LNCaP clone FGC (cell line): ENCODE measurements at places on chromosomes 7 and 10.

DNA sequence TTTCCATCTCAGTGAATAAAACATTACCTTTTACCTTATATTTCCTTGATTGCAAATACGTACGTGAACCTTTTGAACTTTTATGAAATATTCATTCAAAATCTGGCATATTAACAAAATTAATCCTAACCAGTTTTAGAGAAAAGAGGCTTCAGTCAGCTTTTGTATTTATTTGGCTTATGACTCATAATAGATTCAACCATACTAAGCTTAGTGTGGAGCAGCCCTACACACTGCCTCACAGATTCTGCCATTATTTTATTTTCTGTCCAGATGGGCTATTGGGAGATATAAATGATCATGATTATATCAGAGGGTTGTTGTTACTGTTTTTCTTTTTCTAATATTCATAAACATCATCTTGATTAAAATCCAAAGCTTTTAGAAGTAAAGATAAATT, 325.5 kb downstream of the GPR37 start:
- no peak for DNase-seq

DNA sequence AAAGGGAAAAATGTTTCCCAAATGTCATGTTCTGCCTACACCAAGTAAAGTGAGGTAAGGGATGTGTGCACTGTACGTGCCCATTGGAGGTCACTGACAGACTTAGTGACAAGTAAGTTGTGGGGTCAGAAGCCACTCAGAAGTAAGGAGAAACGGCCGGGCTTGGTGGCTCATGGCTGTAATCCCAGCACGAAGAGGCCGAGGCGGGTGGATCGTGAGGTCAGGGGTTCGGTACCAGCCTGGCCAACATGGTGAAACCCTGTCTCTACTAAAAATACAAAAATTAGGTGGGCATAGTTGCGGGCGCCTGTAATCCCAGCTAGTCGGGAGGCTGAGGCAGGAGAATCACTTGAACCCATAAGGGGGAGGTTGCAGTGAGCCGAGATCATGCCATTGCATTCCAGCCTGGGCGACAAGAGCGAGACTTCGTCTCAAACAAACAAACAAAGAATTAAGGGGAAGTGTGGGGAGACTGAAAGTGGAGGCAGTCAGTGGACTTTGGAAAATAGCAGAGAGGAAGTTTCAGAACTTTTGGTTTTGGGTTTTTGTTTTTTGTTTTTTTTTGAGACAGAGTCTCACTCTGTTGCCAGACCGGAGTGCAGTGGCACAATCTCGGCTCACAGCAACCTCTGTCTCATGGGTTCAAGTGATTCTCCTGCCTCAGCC, 114.8 kb downstream of the WDFY4 start:
- DNase-seq = no peak

GRCh38 chr7:158958618-158959017, 102.3 kb downstream of the DYNC2I1 start:
- no peak for DNase-seq

- no peak for DNase-seq
These were observed 9.5 kb upstream of the LBX1 start for GRCh38 chr10:101238732-101239105.

GRCh38 chr7:69819333-69819705, 221.0 kb downstream of the AUTS2 start:
- no peak for DNase-seq

DNA sequence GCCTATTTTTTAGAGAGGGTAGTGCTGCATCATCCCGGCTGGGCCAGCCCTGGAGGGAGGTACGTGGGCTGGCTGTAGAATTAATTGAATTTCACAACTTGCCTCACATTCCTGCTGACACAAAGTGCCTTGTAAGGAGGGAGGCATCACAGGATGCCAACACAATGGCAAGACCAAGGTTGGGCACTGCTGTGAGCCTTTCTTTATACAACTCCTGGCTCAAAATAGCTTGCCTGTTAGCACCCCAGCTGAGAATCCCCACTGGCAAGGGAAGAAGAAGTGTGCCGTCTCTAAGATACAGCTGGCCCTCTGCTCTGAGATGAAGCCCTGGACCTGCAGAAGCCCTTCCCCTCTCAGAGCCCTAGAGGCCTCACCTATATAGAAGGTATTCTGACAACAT, 873.9 kb downstream of the GRID1 start:
- no peak for DNase-seq

- no peak for DNase-seq
These were observed 148.8 kb downstream of the FAM107B start for GRCh38 chr10:14625765-14626525.

DNA sequence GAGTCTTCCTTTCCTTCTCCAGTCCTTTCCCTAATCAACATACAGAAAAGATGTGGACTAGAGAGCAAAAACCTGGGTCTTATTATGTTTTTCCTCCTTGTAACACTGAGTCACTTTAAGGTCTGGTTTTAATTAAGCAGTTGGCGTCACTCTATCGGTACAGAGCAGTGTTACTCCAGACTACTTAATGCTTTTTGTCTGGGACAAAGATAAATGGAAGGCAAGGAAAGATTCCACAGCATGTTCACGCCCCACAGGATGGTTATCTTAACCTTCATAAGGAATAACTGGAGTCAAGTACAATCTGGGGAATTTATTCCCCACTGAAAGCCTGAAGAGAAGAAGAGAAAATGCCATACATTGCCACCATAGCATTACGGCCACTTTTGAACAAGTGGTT, 145.7 kb downstream of the ELAPOR2 start:
- no peak for DNase-seq

GRCh38 chr7:41862261-41862660, 159.4 kb upstream of the INHBA start:
- no peak for DNase-seq

DNA sequence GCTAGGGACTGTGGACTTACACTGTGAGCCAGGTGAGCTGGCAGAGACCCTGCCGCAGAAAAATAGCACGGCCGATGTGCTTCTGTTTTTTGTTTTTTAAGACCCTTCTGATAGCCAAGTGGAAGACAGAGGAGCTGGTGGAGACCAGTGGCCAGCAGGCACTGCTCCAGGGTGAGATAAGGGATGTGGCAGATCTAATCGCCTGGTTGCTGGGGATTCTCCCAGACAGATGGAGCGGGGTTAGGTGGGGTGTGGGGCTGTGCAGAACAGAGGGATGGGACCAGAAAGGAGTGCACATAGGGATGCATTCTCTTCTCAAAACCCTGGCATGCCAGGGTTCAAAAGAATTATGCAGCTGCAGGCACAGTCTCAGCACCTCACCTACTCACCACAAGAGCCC, 82.2 kb downstream of the VOPP1 start:
- no peak for DNase-seq

- DNase-seq = no peak
These were observed 128.2 kb downstream of the SEMA3E start for GRCh38 chr7:83520726-83521125.

DNA sequence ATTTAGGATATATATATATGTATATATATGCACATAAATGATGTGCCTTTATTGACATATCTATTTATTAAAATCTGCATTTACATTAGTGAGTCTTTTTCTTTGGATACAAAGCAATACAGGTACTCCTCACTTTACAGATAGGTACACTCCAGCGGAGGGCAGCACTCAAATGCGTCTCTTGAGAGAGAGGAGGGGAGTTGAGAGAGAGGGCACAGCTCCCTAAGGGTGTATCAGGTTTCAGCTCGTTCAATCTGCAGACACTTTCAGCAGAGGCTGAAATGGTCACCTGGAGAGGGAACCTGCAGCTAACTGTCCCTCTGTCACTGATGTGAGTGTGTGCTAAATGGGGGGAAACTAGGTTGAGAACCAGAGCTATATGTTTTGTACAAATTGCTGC, 21.5 kb downstream of the C10orf53 start:
- DNase-seq = no peak

- DNase-seq = no peak
These were observed 152.6 kb upstream of the NRG3 start for GRCh38 chr10:81722399-81722798.

DNA sequence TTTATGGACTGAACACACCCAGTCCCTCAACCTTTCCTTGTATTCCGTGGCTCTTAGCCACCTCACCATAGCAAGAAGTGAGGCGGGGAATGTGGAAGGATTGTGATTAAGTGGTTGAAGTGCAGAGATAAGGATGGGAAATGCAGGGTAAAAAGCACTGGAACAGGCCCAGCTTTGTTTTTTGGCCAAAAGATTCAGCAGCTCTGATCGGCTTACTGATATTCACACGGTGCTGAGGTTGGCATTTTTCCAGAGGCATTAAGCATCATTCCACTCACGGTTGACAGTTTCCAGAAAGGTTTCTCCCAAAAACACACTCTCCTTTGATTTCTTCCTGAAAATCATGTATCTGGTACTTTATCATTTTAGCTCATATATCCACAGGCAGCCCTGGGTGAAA, 544.2 kb downstream of the CNTNAP2 start:
- no peak for DNase-seq

GRCh38 chr10:14086596-14086995, 244.1 kb downstream of the FRMD4A start:
- DNase-seq = no peak

- no peak for DNase-seq
These were observed 6.0 kb downstream of the RBP3 start for GRCh38 chr10:47354165-47354564.

DNA sequence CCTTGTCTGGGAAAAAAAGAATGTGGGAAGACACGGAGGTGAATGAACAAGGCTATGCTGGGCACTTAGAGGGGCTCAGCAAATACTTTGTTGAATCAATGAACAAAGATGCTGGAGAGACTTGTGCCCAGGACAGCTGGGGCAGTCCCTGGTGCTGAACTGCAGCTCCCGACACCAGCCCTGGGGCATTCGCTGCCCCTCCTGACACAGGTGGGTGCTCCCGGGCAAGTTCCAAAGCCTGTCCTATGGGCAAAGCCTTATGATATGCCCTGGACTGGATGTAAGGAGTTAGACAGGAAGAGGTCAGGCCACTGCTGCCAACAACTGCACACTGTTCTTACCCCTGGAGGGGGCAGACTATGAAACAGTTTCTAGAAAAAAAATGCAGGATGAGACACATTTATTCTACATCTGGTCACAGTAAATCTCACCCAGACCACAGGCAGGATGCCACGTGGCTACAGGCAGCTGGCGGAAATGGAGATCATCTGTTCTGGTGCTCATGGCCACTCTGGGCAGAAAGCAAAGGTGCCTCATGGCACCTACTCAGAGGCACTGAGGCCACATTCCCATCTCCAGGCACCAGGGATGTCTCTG, 21.9 kb upstream of the FRAT2 start:
- no peak for DNase-seq

DNA sequence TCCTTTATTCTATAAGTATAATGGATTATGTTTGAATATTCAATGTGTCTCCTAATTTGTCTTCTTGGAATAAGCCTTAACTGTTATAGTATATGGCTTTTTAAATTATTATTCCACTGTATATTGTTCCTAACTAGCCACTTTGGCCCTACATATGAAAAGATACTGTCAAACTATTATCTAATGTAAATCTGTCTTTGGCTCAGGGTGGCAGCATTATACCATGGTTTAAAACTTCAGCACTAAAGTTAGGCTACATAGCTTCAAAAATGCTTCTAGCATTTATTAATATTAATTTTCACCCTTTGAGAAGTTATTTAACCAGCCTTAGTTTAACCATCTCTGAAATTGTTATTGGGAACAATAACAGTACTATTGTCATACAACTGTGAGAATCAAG, 543.1 kb upstream of the MBL2 start:
- no peak for DNase-seq
